Urothelium cell line (cell line): ENCODE measurements at places on chromosomes 11 and 22.

- DNase-seq = no peak
Measured at GRCh38 chr22:46229701-46230100, 20.4 kb downstream of the CDPF1 start.

GRCh38 chr11:24617856-24618255, 121.0 kb downstream of the LUZP2 start:
- no peak for DNase-seq

- no peak for DNase-seq
Measured at GRCh38 chr11:14460147-14460546, 39.5 kb downstream of the COPB1 start.

GRCh38 chr11:128595221-128595620, 7.9 kb upstream of the ETS1 start:
- DNase-seq = no peak

GRCh38 chr22:40679964-40680818, 907 bp downstream of the MCHR1 start:
- DNase-seq = no peak

GRCh38 chr11:1875093-1875850, 16.4 kb downstream of the PRR33 start:
- no peak for DNase-seq
